ENCODE measurements at places on chromosomes 12 and 14. TPM values are rescaled to one million over a fixed set of nuclear protein-coding genes. Genes with fewer than 3 reads are reported as not detected.

The CAPZA3 gene
- total RNA-seq: not detected

The GDF11 gene
- total RNA-seq: 7.5 TPM

The KLRC3 gene
- not detected for total RNA-seq

The CLEC2D gene
- 32.6 TPM for total RNA-seq

The HHIPL1 gene
- 0.48 TPM for total RNA-seq

DNA sequence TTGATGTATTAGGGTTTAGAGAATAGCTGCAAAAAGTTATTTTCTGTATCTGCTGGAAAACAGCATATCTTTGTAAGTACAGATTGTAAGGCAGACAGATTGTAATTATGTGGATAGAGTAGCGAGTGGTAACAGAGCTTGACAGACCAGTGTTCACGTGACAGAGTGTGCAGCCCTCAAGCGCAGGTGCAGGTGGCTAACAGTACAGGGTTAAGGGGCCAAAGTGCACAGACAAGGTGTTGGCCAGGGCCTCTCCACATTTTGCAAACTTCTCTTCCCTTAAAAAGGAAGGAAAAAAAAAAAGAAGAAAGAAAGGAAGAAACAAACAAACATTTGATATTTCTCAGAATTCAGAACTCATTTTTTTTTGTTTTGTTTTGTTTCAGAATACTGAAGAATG is 25.2 kb upstream of the KLHL42 start:
- no peaks in the 10 kb centered on the region for H3K27me3 ChIP-seq
- peaks cover 11% of the 10 kb centered on the region for H3K4me1 ChIP-seq
- no peak for DNase-seq
- no peak overlapping the region for H3K27ac ChIP-seq
- no peak overlapping the region for H3K4me3 ChIP-seq

- no peaks in the 10 kb centered on the region for H3K4me1 ChIP-seq
- no peak overlapping the region for H3K27ac ChIP-seq
- H3K36me3 ChIP-seq: no peaks in the 10 kb centered on the region
- DNase-seq: no peak
- H3K27me3 ChIP-seq: peaks cover 60% of the 10 kb centered on the region
Observed at GRCh38 chr14:72715215-72715849, 178.6 kb downstream of the DPF3 start.

GRCh38 chr12:115916910-115917668 is 360.4 kb downstream of the MED13L start:
- no peak overlapping the region for H3K27ac ChIP-seq
- no peaks in the 10 kb centered on the region for H3K36me3 ChIP-seq
- peaks cover 6% of the 10 kb centered on the region for H3K27me3 ChIP-seq
- no peak for DNase-seq

- no peak for DNase-seq
- H3K36me3 ChIP-seq: no peaks in the 10 kb centered on the region
- no peak overlapping the region for H3K4me3 ChIP-seq
- peaks cover 21% of the 10 kb centered on the region for H3K27me3 ChIP-seq
- H3K27ac ChIP-seq: no peak overlapping the region
- H3K4me1 ChIP-seq: no peaks in the 10 kb centered on the region
Observed at GRCh38 chr14:89543425-89543790, 126.4 kb upstream of the FOXN3 start.

Measured in PC-9 (cell line).